ENCODE measurements at places on chromosomes 12 and 14. TPM values are rescaled to one million over a fixed set of nuclear protein-coding genes. Genes with fewer than 3 reads are reported as not detected.

MANSC4 gene
- polyA plus RNA-seq = 0.19 TPM

LALBA gene
- not detected for polyA plus RNA-seq

FAM234B gene
- polyA plus RNA-seq = 5.3 TPM

TMEM132D gene
- polyA plus RNA-seq = 0.55 TPM

KRT6C gene
- not detected for polyA plus RNA-seq

KLRC2 gene
- 1.6 TPM for polyA plus RNA-seq

RND1 gene
- polyA plus RNA-seq = 1.3 TPM

DNA sequence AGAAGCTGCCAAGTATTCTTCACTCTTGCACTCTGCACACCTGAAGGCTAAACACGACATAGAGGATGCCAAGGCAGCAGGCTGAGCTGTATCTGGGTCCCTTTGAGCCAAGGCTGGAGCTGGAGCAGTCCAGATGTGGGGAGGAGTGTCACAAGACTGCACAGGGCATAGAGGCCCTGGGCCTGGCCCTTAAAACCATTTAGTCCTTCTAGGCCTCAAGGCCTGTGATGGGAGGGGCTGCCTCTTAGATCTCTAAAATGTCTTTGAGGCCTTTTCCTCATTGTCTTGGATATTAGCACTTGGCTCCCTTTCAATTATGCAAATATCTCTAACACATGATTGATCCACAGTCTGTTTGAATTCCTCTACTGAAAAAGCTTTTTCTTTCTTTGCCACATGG is 28.0 kb upstream of the C14orf132 start:
- no peak for DNase-seq

- DNase-seq = no peak
Measured at GRCh38 chr14:33184587-33184986, 245.9 kb downstream of the NPAS3 start.

DNA sequence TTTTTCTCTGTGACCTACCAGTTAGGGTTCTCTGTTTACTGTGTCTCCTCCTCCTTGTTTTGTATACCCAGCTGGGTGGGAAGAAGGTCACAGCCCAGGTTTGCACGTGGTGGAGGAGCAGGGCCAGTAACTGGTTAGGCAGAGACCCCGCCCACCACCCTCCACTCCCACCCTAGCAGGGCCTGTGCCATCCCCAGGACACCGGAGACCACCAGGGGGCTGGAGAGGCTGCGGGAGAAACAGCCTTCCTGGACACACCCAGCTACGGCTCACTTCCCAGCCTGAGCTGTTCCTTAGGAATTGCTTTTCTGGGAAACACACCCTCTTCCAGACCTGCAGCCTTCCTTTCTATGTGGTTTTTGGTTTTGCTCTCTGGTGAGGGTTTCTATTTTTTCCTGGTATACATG is 21.1 kb downstream of the BDKRB2 start:
- DNase-seq = peak; percentile 62

- no peak for DNase-seq
Measured at GRCh38 chr12:48812389-48812788, 5.9 kb upstream of the CACNB3 start.

DNA sequence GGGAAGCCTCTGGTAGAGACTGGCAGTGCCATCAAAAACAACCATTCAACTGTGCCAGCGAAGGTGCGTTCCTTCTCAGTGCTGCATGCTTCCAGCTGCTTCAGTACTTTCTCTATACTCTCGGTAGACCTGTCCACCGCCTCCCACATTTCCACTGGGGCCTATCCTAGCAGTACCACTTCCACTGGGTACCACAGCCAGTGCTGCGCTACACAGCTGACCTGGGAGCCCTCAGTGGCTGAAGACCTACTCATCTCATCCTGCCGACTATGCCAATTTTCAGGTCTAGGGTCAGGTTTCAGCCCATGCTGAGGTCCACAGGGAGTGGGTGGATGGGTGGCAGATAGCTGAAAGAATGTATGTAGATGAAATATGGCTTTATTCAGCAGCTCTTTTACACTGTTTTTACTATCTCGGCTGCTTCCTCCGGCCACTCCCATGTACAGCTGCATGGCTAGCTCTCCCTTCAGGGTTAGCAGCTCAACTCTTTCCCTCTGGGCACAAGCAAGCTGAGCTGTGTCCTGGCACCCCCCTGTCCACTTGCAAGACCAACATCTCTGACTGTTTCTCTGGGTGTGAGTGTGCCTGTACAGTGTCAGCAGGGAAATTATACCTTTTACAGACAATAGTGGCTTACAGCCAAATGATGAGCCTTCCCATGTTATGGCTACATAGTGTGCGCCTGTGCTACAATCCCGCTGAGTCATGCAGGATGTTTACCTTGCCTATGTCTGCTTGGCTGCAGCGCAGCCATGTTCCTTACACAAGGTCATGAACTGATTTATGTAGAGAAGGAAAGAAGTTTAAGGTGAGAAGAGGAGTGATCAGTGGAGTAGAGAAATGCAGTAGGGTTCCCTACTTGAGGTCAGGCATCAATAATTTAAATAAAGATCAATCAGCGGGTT is 125.7 kb upstream of the DDHD1 start:
- peak; percentile 14 for DNase-seq

GRCh38 chr12:86711731-86712130 is 455.5 kb upstream of the MGAT4C start:
- no peak for DNase-seq

DNA sequence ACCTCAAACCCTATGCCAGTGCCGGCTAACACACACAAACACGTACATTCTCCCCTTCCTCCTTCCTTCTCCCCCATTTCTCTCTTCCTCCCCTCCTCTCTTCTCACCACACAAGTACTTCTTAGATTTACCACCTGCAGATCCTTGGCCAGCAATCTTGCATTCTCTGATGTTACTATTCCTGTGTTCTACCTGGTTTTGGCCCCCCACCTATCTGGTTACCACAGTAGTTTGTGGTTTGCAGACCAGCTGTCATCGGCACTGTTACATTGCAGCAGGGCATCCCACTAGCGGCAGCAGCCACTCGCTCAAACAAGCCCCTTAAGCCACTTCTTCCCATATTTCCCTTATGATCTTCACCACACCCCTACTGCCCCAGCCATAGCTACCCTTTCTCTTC is 3.9 kb downstream of the ABHD4 start:
- DNase-seq = no peak

DNA sequence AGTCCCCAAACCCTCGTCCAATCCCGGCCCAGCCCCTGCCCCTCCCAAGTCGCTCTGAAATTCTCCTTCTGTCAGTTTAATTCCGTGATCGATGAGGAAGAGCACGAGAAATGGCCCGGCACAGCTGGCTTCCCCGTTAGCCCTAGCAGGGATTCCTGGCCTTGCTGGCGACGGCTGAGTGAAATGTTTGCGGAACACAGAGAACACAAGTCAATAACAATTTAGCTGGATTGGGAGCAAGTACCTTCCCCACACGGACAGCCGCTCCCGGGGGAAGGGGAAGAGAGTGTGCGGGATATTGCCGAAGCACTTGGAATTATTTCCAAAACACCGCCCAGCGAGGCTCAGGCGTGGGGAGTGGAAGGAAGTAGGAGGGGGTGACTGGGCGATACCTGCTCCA is 134.6 kb downstream of the RBM19 start:
- no peak for DNase-seq

DNA sequence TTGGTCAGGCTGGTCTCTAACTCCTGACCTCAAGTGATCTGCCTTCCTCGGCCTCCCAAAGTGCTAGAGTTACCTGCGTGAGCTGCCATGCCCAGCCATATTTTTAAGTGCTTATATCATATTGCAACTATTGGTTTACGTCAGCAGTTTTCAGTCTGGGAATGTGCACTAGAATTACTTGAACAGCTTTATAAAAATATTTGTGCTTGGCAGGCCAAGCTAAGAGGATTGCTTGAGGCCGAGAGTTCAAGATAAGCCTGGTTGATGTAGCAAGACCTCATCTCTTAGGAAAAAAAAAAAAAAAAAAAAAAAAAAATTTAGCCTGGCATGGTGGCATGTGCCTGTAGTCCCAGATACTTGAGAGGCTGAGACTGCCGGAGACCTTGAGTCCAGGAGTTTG is 17.1 kb downstream of the KIAA0586 start:
- no peak for DNase-seq

- no peak for DNase-seq
Measured at GRCh38 chr12:117031843-117032592, 67.2 kb downstream of the TESC start.

DNA sequence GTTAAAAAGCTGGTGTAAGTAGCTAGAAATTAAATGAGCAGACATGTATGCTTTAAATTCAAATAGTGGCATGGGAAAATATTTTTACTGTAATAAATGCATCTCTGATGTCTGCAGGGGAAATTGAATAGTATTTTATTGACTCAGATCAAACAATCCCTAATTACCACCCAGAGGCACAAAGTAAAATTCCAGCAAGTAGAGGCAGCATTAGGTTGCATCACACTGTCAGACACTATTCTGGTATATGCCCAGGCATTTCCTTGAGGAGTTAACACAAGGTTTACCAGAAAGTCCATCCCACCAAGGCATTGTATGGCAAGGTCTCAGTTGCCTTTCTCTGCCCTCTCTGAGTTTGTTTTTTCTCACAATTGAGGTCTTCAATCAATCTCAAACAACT is 201.6 kb upstream of the KITLG start:
- DNase-seq = no peak

GRCh38 chr12:88471331-88472045 is 108.8 kb downstream of the KITLG start:
- no peak for DNase-seq

- no peak for DNase-seq
Measured at GRCh38 chr14:56274556-56274955, 156.3 kb downstream of the PELI2 start.

- no peak for DNase-seq
Measured at GRCh38 chr12:5050542-5050941, 6.9 kb downstream of the KCNA5 start.

Measured in large intestine (tissue), 12 donors.